Activated naive CD8-positive, alpha-beta T cell treated with anti-CD3 and anti-CD28 coated beads, Interleukin-2, amount 50 U/mL, for 16 hours (primary cell): ENCODE measurements at places on chromosomes 11 and 22.

- no peak for DNase-seq
These were observed 506.5 kb downstream of the MN1 start for GRCh38 chr22:27295040-27295439.

DNA sequence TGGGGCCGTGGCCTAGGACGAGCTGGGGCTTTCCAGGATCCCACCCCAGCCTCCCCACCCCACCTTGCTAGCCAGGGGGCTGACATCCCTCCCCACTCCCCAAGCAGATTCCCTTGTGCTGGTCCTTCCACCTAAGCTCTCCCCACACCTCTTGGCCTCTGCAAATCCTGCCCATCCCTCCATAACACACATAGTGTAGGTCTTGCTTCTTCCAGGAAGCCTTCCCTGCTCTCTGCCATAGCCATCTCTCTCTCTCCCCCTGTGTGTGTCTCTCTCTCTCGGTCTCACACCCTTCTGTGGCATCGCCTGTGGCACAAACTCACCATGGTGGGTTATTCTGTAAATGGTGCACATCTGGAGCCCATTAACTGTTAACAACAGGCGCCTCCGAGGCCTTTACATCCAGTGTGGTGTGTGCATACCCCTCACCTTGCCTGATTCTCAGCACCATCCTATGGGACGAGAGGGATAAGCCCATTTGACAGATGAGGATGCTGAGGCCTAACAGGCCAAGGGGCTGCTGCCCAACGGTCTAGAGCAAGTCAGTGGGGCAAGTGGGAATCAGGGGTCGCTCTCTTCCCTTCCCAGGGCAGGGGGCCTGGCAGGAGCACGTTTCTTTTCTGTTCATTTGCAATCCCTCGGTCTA lies 22.2 kb upstream of the PICK1 start:
- DNase-seq: no peak

DNA sequence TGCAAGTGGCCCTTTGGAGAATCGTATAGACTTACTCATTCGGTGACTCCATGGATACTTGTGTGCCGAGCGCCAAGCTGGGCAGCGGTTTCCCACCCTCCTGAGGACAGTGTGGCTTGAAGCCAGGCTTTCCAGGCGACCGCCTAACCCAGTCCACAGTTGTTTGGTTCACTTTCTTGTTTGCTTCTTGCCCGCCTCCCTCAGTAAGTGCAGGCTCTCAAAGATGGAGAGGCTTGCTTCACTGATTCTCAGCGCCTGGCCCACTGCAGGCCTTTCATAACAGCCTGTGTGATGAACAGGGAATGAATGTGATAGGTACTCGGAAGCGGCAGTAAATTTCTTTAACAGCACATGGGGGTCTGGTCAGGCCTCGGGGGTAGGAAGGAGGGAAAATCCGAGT lies 11.2 kb upstream of the MDK start:
- DNase-seq: no peak

DNA sequence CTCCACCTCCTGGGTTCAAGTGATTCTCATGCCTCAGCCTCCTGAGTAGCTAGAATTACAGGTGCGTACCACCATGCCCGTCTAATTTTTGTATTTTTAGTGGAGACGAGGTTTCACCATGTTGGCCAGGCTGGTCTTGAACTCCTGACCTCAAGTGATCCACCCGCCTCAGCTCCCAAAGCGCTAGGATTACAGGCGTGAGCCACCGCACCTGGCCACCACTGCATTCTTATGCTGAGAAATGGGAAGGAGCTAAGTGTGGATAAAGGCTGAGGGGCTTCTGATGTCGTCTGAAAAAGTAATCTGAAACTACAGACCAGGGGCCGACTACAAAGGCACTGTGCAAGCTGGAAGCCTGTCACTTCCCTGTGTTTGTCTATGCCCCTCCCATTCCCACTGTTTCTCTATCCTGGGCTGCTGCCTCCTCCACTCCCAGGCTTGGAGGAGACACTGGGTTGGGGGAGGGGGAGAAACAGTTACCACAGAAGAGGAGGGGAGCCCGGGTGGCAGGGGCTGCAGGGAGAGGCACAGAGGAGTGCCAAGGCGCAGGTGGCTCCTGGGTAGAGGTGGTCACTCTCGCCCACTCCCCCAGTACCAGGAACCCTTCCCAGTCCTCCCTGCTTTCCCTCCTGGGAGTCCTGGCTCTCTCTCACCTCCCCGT lies 2.9 kb upstream of the MTA2 start:
- no peak for DNase-seq

- no peak for DNase-seq
These were observed 33.8 kb upstream of the APOA1 start for GRCh38 chr11:116871248-116871647.

- no peak for DNase-seq
These were observed 25.5 kb downstream of the UBASH3B start for GRCh38 chr11:122681070-122681469.

GRCh38 chr11:115078461-115079438 lies 400.4 kb downstream of the NXPE2 start:
- DNase-seq: no peak

DNA sequence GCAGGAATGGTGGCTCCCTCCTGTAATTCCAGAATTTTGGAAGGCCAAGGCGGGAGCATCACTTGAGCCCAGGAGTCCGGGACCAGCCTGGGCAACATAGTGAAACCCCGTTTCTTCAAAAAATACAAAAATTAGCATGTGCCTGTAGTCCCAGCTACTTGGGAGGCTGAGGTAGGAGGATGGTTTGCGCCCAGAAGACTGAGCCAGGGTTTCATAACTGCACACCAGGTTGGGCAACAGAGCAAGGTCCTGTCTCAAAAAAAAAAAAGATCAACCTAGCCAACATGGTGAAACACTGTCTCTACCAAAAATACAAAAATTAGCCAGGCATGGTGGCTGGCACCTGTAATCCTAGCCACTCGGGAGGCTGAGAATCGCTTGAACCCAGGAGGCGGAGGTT lies 6.4 kb downstream of the A4GALT start:
- DNase-seq: no peak

DNA sequence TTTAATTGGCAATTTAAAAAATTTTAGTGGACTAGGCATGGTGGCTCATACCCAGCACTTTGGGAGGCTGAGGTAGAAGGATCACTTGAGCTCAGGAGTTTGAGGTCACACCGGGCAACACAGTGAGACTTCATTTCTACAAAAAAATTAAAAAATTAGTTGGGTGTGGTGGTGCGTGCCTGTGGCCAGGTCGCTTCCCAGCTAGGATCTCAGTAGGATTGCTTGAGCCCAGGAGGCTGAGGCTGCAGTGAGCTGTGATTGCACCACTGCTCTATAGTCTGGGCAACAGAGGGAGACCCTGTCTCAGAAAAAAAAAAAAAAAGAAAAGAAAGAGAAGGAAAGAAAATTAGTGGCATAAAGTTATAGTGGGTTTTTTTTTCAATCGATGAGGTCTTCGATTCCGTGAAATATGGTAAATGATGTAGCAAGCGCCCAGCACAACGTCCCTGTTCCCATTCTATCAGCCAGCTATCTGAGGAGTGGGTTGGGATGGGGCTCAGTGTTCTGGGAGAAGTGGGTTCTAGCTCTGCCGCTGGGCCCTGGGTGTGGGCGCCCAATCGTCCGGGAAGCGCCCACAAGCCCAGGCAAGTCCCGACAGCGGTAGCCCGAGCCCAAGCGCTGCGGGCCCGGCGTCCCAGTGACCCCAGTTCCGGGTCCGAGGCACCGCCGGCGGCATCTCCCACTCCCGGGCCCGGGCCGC lies 1.4 kb downstream of the FOSL1 start:
- DNase-seq: no peak

GRCh38 chr22:27651486-27651885 lies 150.1 kb downstream of the MN1 start:
- no peak for DNase-seq

- peak; percentile 15 for DNase-seq
These were observed 17.0 kb downstream of the P2RY6 start for GRCh38 chr11:73288873-73289707.

GRCh38 chr11:41775296-41775695 lies 315.8 kb upstream of the LRRC4C start:
- DNase-seq: no peak

DNA sequence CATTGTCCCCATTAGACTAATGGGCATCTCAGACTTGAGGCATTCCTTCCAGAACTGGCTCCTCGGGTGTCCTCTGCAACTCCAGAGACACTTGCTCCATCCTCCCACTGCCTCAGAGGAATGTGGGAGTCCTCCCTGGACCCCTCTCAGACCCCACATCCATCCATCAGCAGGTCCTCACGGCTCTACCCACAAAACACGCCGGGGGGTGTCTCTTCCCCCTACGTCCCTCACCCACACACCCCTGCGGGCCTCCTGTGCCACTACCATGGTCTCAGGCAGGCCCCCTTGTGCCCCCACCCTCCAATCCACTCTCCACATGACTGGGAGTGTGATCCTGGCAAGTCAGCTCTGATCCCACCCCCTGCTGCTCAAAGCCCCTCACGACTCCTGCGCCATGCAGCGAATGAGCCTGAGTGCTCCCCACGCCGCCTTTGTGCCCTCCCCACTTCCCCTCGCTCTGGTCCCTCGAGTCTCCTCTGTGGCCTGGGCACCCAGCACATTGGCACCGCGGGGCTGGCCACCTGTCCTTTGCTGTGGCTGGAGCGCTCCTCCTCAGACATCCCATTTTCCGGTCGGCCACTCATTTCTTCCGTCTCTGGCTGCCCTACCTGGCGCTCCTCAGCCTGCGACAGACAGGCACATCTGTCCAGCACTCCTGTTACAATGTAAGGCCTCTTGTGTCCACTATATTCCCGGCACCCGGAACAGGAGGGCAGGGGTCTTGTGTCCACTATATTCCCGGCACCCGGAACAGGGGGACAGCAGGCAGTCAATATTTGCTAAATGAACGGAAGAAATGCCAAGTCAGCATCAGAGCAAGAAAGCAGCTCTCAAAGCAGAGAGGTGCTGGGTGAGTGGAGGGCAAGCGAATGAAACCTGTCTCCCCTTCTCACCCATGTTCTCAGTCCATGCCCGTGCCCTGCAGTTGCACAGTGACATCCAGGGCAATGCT lies 14.2 kb upstream of the MOB2 start:
- no peak for DNase-seq

GRCh38 chr11:69575296-69576068 lies 65.5 kb upstream of the CCND1 start:
- no peak for DNase-seq

GRCh38 chr11:130137999-130138398 lies 21.6 kb upstream of the ST14 start:
- DNase-seq: no peak

DNA sequence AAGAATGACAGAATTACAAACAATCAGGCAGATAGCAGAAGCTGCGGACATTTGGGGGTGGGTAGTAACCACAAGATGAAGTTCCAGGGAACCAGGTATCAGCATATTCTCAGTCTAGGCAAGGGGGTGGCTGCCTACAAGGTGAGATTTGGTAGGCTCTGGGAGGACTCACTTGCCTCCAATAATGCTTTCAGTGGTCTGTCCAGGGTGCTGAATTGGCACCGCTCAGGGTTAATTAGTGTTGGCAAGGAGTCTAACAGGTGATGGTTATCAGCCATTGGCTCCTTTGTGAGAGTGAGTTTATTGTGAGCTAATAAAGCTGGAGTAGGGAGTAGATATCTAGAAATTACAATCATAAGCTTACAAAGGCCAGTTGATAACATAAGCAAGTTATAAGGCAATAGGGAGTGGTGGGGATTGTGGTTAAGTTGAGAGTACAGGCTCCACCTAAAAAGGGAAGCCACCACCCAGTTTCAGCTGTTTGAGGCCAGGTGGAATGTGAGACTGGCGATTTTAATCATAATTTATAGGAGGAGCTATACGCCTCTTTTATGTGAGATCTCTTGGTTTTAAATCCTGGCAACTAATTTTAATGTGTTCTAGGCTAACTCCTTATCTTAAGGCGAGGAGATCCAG lies 320.5 kb downstream of the MIAT start:
- DNase-seq: no peak

DNA sequence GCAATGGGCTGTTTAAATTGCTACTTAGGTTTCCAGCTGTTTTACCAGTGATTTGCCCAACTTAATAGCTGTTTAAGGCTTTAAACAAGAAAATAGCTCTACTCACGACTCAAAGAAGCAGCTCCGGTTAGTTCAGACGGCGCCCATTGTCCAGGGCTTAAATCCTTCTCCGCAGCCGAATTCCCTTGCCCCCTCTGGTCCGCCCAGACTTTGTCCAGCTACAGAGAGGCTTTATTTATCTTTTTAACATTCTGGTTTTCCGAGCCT lies 20.9 kb upstream of the SCUBE1 start:
- DNase-seq: no peak

- no peak for DNase-seq
These were observed 499 bp downstream of the ATL3 start for GRCh38 chr11:63670433-63671321.

DNA sequence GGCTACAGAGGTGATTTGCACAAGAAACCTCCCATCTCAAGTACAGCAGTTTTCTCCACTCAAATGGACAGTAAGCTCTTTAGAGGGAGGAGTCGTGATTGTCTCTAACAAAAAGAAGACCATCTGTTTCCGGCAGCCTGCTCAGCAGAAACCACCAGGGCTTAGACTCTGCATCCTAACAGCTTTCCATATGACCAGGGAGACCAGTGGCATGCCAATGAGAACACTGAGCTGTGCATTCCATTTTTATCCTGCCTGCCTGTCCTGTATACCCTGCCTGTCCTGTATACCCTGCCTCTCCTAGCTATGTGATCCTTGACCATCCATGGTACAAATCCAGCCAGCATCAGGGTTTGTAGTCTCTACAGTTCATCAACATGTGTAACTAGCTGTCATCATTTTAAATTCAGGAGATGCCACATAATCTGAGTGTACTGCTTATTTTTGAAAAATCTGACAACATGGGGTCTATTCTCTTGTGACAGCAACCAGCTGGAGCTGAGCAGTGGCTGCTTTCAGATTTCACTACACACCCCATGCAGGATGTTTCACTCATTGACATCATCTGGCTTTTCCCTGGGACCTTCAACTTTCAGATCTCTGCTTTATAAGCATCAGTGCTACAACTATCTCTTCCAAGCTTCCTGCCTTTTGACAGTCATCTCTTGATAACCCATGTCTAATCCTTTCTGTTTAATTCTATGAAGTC lies 50.5 kb upstream of the POU2AF2 start:
- DNase-seq: no peak

GRCh38 chr11:28460348-28460747 lies 352.2 kb downstream of the METTL15 start:
- DNase-seq: no peak
